ENCODE measurements at places on chromosomes 4 and X. TPM values are rescaled to one million over a fixed set of nuclear protein-coding genes. Genes with fewer than 3 reads are reported as not detected.

The TMPRSS11B gene
- total RNA-seq = not detected

The GNRHR gene
- not detected for total RNA-seq

The PDGFRA gene
- total RNA-seq = 2.1 TPM

DNA sequence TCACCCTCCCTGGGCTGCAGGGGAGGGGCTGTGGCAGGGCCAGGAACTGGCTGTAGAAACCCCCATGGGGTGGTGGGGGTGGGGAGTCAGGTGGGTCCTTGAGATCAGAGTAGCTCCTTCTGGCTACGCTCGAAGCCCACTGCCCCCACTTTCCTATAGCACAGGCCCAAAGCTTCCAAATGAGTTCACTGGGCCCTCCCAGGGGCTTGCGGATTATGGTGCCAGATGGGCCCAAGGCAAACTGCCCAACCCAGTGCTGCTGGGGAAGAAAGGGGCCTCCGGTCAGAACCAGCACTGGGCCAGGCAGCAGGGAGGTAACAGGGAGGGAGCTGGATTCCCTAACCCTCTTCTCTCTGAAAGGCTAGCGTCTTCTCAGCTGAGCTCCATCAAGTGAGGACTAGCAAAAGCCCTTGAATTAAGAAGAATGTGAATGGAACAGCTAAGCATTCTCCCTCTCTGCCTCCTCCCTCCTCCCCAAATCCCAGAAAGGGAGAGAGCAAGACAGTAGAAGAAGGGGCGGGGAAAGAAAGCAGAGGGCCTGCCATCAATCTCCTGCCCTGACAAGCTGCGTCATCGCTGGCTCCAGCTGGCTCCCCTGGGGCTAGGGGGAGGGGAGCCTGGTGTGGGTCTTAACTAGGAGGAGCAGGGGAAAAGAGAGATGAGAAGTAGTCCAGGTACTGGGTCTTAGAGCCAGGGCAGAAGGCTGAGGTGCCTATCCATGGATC is 34.7 kb downstream of the FRMPD3 start:
- H3K4me3 ChIP-seq = no peak overlapping the region
- H3K27ac ChIP-seq = no peak overlapping the region
- H3K27me3 ChIP-seq = no peaks in the 10 kb centered on the region
- peaks cover 11% of the 10 kb centered on the region for H3K4me1 ChIP-seq

DNA sequence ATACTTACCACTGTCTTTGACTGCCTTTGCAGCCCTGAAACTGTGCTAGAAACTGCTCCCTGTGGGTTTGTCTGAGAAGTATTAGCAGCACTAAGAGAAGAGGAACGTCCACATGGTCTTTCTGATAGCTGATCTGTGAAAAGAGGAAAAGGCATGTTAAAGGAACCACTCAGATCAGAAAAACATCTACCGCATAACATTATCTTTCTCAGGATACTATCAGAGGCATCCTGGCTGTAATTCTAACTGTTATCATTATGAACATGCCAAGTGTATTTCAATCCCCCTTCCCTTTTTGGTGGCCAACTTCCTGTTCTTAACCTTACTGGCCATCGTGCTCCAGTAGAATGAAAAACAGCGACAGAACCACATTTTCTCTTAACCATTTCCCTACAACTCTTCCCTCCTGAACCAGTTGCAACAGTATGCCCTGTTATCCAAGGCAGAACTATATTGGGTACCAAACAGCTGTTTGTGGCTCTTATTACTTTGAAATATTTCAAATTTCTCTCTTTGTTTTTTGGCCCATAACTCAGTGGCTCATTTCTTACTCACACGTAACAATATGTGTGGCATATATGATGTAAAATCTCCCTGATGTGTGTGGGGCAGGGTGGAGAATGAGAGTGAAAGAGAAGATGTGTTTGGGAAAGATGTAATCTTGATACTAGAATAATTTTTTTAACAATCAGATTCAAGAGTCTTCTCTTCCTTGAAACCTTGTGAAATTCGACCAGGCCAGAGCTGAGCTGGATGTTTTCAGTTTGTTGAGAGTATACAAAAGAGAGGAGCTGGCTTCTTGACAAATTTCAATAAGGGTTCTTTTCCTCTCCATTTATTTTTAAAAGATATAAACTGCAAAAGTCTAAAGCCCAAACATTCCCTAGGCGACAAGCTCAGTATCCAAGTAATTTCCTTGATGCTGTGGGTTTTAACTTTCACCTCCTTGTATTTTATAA is 35.2 kb downstream of the ARHGEF6 start:
- no peak overlapping the region for H3K27ac ChIP-seq
- no peak for DNase-seq
- no peak overlapping the region for H3K4me3 ChIP-seq
- H3K4me1 ChIP-seq = no peaks in the 10 kb centered on the region

- DNase-seq = no peak
- peaks cover 27% of the 10 kb centered on the region for H3K4me1 ChIP-seq
- no peak overlapping the region for H3K27ac ChIP-seq
- no peak overlapping the region for H3K4me3 ChIP-seq
- no peaks in the 10 kb centered on the region for H3K36me3 ChIP-seq
These were observed 36.0 kb downstream of the PF4 start for GRCh38 chr4:73945674-73946449.

DNA sequence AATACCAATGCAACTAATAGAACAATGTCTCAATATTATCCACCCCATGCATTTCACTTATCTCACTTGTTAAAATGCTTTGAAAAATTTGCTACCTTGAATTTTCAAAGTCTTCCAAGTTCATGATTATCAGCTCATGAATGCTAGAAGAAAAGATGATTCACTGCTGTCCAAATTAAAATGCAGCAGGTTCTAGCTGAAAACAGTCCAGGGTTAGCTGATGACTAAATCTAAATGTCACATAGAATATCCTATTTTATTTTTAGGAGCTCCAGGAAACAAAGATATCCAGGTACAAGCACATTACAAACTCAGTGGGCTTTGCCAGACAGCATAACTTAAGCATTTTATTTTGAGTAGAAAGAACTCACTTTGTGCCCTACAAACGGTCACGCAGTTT is 38.0 kb upstream of the SPARCL1 start:
- H3K27ac ChIP-seq = no peak overlapping the region
- no peaks in the 10 kb centered on the region for H3K36me3 ChIP-seq
- no peak for DNase-seq
- no peaks in the 10 kb centered on the region for H3K27me3 ChIP-seq
- no peak overlapping the region for H3K4me3 ChIP-seq
- H3K4me1 ChIP-seq = no peaks in the 10 kb centered on the region

DNA sequence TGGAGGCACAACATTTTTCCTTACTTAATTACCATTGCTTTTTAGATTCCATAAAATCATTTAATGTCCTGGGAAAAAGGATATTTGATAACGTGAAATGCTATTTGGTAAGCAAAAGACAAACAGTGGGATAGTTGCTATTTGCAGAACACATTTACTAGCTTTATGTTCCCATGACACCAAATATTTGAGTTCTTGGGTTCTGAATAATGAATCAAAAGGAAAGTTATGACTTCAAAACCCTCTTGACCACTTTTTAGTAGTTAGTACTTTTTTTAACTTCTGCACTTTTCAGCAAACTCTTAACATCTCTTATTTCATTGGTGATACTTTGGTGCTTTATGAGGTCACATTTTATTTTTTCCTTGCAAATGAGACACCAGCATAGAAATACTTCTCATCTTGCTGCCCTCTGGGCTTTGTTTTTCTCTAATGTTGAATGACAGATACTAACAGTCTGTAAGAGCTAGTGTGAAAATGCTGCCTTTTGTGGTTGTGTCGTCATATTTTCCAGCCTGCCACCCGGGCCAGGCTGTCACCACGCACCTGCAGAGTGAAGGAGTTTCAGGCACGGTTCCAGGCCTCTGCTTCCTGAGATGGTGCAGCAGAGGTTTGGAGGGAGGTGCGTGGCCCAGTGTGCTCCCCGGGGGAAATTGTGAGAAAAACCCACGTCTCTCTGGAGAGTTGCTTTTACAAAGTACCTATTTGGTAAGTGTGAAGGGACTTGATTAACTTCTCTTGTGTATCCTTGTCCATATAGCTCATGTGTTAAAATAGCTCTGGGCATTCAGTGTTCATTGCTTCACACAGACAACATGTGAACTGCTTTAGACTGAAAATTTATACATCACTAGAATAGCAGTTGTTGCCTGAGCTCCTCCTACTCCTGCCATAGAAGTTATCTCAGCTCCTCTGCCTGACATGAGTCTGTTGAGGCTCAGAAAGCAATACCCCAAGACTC is 34.7 kb downstream of the MSL3 start:
- H3K27me3 ChIP-seq = no peaks in the 10 kb centered on the region
- H3K27ac ChIP-seq = no peak overlapping the region
- H3K4me1 ChIP-seq = no peaks in the 10 kb centered on the region
- no peaks in the 10 kb centered on the region for H3K36me3 ChIP-seq
- no peak for DNase-seq
- no peak overlapping the region for H3K4me3 ChIP-seq

Data from neural progenitor cell (in vitro differentiated cells).